ENCODE measurements at places on chromosomes 7 and 10.

DNA sequence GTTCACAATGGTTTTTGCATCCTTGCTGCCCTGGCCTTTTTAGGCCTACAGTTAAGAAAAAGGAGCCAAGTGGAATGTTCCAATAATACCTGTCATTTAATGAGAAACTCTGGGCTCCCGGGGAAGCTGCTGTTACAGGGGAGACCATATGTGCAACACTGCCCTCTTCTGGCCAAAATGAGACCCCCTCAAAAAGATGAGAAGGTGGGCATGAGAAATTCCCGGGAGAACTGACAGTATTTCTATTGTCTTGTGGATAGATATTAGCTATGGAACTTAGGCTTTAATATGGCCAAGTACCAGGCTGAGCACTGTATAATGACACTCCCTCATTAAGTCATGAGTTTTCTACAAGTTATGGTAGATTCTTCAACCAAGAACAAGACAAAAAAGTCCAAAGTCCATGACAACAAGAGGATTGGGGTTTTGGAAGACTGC is 99.4 kb downstream of the CCDC3 start:
- DNase-seq: peak; percentile 6

DNA sequence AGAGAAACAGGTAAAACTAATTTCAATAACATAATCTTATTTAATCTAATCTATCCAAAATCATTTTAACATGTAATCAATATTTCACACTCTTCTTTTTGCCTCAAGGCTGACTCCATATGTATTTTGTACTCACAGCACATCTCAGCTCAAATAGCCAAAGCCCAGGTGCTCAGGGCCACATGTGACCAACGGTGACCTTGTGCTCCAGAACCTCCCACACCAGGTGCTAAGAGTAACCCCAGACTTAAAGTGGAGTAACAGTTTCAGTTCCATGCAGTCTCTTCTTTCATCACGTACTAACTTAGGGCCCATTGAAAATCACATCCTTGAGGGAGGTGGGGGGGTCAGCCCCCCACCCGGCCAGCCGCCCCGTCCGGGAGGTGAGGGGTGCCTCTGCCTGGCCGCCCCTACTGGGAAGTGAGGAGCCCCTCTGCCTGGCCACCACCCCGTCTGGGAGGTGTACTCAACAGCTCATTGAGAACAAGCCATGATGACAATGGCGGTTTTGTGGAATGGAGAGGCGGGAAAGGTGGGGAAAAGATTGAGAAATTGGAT is 47.3 kb downstream of the NCAPG2 start:
- no peak for DNase-seq

DNA sequence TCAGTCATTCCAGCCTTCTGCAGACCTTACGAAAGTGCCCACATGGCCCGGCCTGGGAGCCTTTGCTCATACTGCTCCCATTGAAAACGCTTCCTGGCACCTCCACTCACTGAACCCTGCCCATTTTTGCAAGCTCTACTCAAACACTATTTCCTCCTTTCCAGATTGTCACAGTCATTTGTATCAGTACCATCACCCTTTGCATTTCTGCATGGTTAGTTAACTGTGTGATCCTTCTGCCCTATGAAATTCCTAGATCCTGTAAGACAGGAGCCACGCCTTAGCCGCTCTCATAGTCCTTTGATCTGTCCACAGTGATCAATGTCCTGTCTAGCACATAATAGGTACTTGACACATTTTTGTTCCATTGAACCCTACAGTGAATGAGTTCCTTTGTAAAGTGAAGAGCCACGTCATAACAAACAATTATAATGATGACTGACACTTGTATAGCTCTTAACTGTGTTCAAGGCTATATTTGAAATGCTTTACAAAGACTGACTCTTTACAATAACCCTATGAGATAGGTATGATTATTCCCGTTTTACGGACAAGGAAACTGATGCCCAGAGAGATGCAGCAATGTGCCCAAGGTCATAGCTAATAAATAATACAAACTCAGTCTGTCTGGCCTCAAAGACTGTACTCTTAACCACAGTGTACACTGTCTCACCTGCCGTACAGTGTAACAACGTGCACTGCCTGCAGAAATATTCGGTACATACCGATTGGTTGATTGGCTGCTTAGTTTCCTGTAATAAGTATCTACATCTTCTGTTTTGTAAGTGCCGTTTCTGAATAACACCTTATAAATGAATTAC is 16.6 kb upstream of the ITIH2 start:
- no peak for DNase-seq

DNA sequence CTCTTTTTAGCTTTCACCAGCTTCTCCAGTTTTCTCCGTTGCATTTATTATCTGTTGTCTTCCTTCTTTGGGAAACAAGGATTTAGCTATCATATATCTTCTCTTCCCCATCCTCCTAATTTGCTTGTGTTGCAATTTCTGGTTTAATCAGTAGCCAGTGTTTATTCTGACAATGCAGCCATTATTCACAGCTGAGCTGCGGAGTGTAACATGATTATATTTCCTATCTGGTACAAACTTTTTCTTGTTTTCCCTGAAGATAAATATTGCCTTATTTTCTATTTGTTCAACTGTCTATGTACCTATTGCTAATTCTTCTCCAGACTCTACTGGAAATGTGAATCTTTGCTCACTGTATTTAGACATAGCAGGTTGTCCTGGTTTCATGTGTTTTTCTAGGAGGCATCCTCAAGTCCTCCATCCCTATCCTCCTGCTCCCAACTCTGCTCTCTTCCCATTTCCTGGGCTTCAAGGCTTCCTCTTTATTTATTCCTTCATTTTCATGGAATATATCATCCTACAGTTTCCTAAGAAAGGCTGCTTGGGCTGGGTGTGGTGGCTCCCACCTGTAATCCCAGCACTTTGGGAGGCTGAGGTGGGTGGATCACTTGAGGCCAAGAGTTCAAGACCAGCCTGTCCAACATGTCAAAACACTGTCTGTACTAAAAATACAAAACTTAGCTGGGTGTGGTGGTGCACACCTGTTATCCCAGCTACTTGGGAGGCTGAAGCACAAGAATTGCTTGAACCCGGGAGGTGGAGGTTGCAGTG is 72.4 kb upstream of the KDM7A start:
- no peak for DNase-seq

DNA sequence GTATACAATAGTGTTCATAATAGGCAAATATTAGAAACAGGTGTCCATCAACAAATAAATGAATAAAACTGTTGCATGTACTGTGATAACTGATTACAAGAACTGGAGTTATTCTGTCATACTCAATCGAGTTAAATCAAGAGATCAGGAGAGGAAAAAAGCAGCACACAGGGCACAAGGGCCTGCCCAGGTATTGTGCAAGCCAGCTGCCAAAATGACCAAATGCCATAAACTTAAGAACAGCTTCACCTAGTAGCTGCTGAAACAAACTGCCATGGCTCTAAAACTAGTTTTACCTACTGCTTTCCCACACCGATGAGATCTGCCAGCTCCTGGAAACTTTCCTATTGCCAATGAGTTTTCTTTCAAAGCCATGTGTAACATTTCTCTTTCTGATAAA is 12.2 kb downstream of the GSAP start:
- DNase-seq: no peak

DNA sequence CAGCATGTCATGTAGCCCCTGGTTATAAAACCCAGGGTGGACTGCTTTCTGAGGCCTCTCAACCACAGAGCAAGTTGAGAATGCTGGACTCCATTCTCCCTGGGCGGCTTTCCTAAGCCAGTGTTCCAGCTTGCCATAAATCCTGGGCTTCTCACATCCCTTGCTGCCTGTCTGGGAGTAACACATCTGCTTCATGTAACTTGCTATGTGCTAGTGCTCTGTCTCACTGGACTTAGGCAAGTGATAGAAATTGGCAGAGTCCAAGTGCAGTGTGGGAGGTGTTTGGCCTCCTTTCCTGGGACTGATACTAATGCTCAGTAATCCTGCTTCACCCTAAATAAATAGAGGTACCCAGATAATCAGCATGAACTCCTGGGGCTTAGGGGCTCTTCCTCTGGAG is 277.1 kb upstream of the POM121L12 start:
- no peak for DNase-seq

- DNase-seq: peak; percentile 8
Observed at GRCh38 chr7:2066251-2066919, 166.4 kb downstream of the MAD1L1 start.

- DNase-seq: no peak
Observed at GRCh38 chr10:61211468-61211867, 241.7 kb downstream of the TMEM26 start.

- no peak for DNase-seq
Observed at GRCh38 chr7:27551803-27552400, 110.8 kb downstream of the HIBADH start.

DNA sequence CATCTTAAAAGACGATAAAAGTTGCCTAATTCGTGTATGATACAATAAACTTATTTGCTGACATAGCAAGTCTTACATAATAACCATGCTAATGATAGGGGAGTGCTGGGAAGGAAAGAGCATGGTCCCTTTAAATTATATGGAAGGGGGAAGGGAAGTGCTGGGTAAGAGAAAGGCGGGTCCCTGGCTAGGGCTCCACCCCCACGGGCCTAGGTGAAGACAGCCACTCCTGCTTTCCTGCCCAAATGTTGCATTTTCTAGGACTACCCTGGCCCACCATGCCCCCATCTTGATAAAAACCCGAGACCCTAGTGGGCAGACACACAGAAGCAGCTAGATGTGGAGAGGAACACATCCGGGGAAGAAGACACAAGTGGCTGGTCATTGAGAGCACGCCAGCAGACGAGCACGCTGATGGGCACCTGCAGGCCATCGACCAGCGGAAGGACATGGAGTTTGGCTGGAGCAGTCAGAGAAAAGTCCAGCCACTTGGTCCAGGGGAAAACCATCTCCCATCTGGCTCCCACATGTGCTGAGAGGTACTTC is 328.7 kb downstream of the ARL4A start:
- DNase-seq: no peak

GRCh38 chr7:138785587-138786437 is 12.0 kb upstream of the TMEM213 start:
- no peak for DNase-seq

DNA sequence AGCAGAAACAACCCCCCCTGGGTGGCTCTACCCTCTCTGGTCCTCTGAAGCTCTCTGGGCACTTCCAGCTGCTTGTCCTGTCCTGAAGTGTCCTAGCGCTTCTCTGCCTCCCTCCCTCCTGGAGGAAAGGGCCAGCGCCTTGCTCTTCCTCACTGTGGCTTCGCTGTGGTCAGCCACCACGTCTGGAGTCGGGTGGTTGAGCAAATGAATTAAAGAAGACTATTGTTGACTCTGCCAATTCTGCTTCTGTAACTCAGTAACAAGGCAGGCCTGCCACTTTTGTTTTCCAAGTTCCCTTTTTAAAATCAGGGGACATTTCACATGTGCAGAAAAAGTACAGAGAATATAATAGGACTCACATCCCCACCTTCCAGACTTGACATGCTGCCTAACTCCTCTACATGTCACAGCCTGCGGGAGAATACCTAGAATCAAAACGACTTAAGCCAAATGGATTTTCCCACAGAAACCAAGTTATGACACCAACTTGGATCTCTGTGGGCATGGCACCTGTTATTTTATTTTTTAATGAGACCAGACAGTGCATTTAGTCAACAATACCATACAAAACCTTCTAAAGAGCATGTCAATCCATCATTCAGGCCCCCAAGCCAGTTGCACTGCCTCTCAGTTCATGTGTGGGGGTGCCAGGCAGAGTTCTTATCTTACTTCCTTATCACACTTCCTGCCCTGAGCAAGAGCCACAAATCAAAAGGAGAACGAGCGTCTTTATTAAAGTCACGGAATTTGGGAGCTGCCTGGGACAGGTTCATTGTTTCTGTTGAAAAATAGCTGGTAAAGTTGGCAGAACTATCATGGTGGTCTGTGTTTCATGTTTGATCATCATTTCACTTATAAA is 6.8 kb downstream of the FFAR4 start:
- no peak for DNase-seq

DNA sequence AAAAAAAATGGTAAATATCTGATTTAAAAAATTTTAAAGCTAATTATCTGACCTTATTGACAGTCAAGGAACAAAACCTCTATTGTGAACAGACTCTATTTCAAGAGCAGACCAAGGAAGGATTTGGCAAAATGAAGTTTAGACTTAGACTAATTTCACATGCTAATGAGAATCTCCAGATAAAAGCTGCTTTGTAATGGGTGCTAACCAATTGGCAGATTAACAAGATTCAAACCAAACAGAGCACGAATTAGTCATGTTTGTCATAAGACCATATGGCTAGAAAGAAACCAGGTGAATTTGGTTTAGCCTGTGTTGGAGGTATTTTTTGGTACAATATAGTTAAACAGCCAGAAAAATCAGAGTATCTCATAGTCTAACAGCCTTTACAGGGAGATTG is 429.1 kb upstream of the NFE2L3 start:
- no peak for DNase-seq

- no peak for DNase-seq
Observed at GRCh38 chr7:92352009-92352408, 95.3 kb upstream of the GATAD1 start.

- no peak for DNase-seq
Observed at GRCh38 chr7:1843271-1843861, 173.3 kb downstream of the ELFN1 start.

- no peak for DNase-seq
Observed at GRCh38 chr7:75971961-75972763, 22.2 kb downstream of the TMEM120A start.

- no peak for DNase-seq
Observed at GRCh38 chr7:157022681-157023588, 12.5 kb upstream of the MNX1 start.

DNA sequence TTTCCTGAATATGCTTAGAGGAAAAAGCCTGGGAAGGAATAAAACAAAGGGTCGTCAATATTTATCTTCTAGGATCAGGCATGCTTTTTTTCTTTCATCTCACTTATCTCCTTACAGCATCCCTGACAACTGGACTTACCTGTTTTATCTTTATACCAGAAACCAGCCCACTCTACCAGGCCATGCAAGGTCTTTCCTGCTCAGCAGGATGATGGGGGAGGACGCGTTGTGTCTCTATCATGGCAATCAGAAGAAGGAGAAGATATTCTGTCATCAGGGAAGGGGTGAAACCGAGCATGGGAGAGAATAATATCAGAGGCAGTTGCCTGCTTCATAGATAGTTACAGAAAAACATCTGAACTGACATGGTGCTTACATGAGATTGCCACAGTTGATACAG is 445.6 kb downstream of the DPP6 start:
- DNase-seq: no peak

DNA sequence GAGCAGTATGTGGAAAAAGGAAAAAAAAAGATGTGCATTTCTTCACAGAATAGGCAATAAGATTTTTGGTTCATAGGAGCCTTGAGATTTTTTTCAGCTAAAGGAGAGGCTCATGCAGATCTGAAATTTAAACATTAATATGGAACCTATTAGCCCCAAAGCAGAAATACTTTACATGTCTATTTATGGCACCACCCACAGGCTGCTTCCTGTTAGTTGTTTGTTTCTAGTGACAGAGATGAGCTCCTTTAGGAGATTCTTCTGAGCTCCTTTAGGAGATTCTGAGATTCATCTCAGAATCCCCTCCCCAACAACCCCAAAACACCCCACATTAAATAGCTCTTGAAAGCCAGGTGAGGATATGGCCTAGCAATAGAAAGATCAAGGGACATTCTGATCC is 27.9 kb upstream of the HPS1 start:
- no peak for DNase-seq

GRCh38 chr10:127976286-127976685 is 69.4 kb downstream of the PTPRE start:
- DNase-seq: no peak

All from activated CD4-positive, alpha-beta T cell treated with anti-CD3 and anti-CD28 coated beads, Interleukin-2, amount 50 U/mL, for 24 hours (primary cell).